ENCODE measurements at places on chromosomes 16 and 17. TPM values are rescaled to one million over a fixed set of nuclear protein-coding genes. Genes with fewer than 3 reads are reported as not detected.

- DNase-seq, result no peak
Measured at GRCh38 chr16:58815181-58815888, 81.2 kb upstream of the GOT2 start.

GRCh38 chr17:66002812-66003211 is 189.1 kb downstream of the CEP112 start:
- DNase-seq, result no peak

- no peak for DNase-seq
Measured at GRCh38 chr17:81984773-81985410, 7.5 kb downstream of the ASPSCR1 start.

DNA sequence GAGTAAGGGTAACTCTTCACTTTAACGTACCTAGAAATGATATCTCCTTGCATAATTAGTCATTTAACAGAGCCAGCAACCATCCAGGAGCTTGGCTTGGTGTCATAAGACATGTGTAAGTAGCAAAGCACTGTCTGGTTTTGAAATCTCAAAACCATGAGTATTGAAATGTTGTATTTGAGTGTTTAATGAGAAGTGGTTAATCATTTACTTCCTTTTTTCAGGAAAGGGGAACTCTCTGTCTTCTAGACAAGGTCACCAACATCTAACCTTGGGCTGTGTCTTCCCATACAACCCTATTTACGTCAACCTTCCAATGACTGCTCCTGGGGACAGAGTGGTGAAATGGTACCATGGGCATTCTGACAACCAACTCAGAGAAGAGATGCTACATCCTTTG is 27.1 kb downstream of the PMP22 start:
- DNase-seq, result no peak

The C16orf92 gene
- total RNA-seq, result not detected

GRCh38 chr17:71099003-71099714 is 929.8 kb downstream of the KCNJ2 start:
- no peak for DNase-seq

The SLC47A2 gene
- total RNA-seq, result not detected

GRCh38 chr17:58204796-58205195 is 12.3 kb downstream of the EPX start:
- DNase-seq, result no peak

The PRR35 gene
- total RNA-seq, result not detected

- DNase-seq, result no peak
Measured at GRCh38 chr17:57603546-57603945, 141.6 kb downstream of the CCDC182 start.

Measured in activated T-helper 2 cell treated with anti-CD3 and anti-CD28 coated beads, Interferon-gamma antibody, Interleukin-2, Interleukin-4, amounts not matched to agents 10 μg/mL and 5 μg/mL and 100 μg/mL, durations not matched to agents 14 hours and 24 hours and 36 hours (primary cell).